ENCODE measurements at places on chromosomes 12 and 14. TPM values are rescaled to one million over a fixed set of nuclear protein-coding genes. Genes with fewer than 3 reads are reported as not detected.

DHRS1 gene
- total RNA-seq = 11.8 TPM

GRCh38 chr14:101875727-101876554 is 88.4 kb upstream of the DYNC1H1 start:
- H3K27me3 ChIP-seq = no peaks in the 10 kb centered on the region
- DNase-seq = no peak
- peaks cover 87% of the 10 kb centered on the region for H3K4me1 ChIP-seq

DNA sequence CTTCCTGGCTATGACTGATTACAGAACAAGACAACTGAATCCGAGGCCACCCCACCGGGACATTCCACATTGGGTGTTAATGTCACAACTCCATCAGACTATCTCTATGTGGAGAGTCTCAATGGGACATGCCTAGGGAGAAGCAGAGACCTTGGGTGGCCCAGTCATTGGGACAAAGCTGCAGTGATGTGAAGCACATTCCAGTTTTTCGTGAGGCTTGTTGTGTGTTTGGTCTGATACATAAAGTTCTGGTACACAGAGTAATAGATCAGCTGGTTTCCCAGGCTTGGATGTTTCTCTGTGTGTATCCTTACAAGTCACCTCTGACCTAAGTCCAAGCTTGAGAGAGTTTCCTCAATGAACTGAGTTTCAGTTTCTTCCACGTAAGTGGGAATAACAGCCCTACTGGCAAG is 42.3 kb downstream of the CPM start:
- H3K27ac ChIP-seq = no peak overlapping the region
- peaks cover 33% of the 10 kb centered on the region for H3K4me1 ChIP-seq
- peaks cover 2% of the 10 kb centered on the region for H3K27me3 ChIP-seq
- no peak for DNase-seq
- H3K4me3 ChIP-seq = no peak overlapping the region

DNA sequence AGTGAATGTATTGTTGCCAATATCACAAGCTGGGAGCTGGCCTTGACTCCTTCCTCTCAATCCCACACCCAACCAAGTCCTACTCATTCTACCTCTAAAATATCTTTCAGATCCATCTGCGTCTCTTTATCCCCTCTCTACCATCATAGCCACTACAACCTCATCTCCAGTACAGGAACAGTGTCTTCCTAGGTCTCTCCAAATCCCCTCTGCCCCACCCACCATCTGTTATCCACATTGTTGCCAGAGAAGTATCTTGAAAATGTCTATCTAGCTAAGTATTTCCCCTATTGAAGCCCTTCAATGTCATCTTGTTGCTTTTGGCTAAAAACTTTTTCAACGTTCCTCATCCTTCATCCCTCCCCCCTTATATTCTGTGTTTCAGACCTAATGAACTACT is 244.7 kb downstream of the C12orf75 start:
- H3K4me1 ChIP-seq = no peaks in the 10 kb centered on the region
- H3K27ac ChIP-seq = no peak overlapping the region
- H3K36me3 ChIP-seq = no peaks in the 10 kb centered on the region
- H3K4me3 ChIP-seq = no peak overlapping the region
- DNase-seq = no peak

DNA sequence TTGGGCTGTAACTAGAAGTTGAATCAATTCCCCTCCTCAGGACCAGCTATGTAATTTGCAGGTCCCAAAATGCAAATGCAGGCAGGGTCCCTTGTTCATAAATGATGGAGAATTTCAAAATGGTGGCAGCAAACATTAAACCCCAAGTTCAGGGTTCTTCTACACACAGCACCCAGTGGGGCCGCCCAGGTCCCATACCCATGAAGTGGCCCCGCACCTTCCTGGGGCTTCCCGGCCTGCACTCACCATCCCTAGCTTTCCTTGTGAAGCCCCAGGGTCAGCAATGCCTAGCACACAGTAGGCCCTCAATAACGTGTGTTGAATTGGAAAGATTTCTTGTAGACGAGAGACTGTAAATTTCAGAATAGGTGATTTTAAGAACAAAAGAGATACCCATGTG is 76.0 kb downstream of the NTF3 start:
- no peaks in the 10 kb centered on the region for H3K36me3 ChIP-seq
- H3K4me3 ChIP-seq = no peak overlapping the region
- H3K27ac ChIP-seq = no peak overlapping the region
- peaks cover 7% of the 10 kb centered on the region for H3K27me3 ChIP-seq
- DNase-seq = no peak
- H3K4me1 ChIP-seq = no peaks in the 10 kb centered on the region
